Hematopoietic multipotent progenitor cell treated with erythropoietin and hydrocortisone succinate and interleukin-3 and kit ligand, for 4 days (in vitro differentiated cells): ENCODE measurements at places on chromosomes 3 and 15.
A peak's percentile ranks its signal among the peaks of the same experiment; 100 is the strongest.

- DNase-seq: no peak
Observed at GRCh38 chr15:88852476-88852875, 42.9 kb downstream of the HAPLN3 start.

GRCh38 chr3:134803652-134804051, 8.6 kb downstream of the EPHB1 start:
- no peak for DNase-seq

GRCh38 chr15:36126194-36126593, 453.2 kb upstream of the CDIN1 start:
- DNase-seq: no peak

- no peak for DNase-seq
Observed at GRCh38 chr3:95939235-95939809, 875.1 kb upstream of the EPHA6 start.

- no peak for DNase-seq
Observed at GRCh38 chr3:143979041-143979440, 7.4 kb downstream of the DIPK2A start.

DNA sequence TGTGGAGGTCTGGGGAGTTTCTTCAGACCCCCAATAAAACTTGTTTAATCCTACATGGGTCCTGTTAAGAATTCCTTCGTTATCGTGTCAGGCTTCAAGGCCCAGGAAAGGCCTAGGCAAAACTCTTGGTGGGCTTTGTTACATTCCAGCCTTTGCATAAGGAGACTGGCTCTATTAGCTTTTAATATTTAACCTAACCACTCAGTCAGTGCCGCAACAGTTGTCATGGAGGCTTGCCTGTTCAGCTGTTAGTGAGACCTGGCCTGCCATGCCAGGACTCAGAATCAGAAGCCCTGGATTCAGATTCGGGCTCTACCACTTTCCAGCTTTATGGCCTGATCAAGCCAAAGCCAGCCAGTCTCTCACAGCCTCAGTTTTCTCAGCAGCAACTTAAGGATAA, 19.6 kb downstream of the EIF1B start:
- no peak for DNase-seq

DNA sequence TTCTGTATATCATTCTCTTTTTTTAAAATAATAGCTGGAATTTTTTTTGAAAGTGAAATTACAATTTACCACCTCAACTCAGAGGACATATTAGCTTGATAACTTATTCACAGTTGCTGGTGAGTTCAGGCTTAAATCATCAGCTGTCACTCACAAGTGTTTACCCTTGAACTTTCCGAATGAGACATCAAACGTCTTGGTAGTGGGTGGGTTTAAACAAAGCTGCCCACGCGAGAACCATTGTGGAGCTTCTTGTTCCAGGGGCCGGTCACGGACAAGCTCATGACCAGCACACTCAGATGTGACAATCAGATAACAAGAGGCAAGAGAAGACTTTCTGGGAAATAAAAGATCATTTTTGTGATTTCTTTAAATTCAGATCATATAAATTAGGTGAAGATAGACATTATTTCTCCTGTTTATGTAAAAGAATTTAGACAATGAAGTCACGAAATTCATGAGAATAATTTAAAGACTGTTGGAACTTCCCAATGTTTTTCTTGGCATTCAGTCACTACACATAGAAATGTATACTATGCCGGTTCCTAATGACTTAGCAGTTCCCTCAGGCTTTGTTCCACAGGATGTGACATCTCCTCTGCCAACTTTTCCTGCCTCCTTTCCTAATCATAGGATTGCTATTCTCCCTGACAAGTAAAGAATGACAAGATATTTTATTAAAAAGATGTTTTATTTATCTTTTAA, 29.3 kb downstream of the BTD start:
- peak; percentile 22 for DNase-seq

DNA sequence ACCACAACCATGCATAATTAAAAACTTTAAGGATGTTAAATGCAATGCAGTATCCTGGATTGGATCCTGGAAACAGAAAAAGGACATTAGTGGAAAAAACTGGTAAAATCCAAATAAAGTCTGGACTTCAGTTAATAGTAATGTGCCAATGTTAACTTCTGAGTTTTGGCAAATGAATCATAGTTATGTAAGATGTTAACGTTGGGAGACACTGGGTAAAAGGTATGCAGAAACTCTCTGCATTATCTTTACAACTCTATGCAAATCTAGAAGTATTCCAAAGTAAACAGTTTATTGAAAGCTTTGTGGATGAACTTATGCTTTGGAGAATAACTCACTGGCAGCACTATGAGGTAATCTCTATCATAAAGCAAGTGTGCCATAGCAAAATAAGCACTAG, 357.4 kb downstream of the RORA start:
- DNase-seq: no peak

DNA sequence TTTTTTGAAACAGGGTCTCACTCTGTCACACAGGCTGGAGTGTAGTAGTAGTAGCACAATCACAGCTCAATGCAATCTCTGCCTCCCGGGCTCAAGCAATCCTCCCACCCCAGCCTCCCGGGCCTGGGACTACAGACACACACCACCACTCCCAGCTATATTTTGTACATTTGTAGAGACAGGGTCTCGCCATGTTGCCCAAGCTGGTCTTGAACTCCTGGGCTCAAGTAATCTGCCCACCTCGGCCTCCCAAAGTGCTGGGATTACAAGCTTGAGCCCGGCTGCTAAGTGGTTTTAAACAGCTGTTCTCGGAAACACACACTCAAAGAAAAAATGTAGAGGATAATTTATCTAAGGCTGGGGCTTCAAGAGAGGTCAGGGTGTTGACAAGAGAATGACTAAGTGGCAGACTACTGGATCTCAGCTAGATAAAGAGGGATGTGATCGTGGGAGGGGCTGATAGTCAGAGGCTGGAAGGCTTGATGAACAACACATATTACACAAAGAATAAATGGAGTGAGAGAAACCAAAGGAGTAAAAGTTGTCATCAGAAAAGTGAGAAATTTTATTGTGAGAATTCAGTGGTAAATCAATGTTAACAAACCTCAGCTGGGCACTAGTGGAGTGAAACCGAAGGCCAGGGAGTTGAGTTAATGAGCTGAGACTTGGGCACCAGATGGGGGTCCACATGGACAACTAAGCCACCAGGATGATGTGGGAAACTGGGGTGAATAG, 6.7 kb downstream of the CCR5AS start:
- DNase-seq: peak; percentile 58

DNA sequence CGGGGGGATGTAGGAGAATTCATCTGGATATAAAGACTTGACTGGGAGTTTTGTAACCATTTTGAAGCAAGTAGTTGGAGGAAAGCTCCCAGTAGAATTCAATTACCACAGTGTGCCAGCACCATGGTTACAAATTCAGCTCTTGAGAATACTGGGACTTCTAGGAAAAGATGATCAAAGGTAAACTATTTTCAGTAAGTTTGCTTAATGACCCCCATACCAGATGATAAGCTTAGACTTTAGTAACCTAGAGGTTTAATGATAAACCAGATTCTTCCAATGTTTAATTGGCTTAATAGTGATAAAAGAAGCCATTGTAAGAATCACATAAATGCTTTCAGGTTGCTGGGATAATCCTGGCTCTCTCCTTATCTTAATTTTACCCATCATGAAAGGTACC, 22.3 kb downstream of the AP4E1 start:
- DNase-seq: no peak

DNA sequence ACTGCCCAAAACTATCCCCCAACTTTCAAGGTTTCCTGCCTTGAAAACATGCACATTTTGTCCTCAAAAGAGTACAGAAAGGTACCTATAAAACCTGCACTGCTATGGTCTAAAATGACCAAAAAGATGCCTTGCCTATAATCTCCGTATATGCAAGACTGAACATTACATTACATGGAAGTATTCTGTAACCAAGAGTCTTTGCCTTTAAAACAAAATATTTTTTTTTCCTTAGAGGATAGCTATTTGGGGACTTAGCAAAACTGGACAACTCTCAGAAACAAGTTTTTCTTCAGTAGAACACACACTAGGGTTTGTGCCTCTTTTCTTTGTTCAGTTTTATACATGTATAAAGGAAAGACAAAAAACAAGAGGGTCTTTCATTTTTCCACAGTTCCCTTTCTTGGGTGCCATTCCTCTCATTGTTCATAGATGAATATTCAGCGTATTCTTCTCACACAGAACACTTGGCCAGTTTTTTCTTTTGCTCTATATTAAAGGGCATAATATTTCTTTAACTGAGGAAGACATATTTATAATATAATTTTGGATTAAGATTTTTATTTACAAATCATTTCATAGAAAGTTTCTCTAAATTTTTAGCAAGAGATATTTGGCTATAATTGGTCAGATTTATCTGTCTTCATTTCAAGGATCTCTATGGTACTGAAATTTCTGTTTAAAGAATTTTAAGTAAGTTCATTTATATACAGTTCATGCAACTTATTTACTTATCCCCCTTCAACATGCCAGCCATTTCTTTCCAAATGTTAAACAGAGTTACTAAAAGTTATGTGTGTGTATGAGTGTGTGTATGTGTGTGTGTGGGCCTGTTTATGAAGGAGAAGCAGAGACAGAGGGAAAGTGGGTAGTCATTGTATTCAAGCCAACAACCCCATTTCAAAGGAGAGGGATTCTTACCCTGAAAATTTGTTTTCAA, 142.6 kb downstream of the ZBTB20 start:
- no peak for DNase-seq
